Inflammatory macrophage treated with lipopolysaccharide for 4 hours (primary cell): ENCODE measurements at places on chromosomes 3 and 15.

- DNase-seq: no peak
Observed at GRCh38 chr15:83170474-83171165, 37.0 kb downstream of the HDGFL3 start.

GRCh38 chr3:23489300-23490158, 286.4 kb downstream of the UBE2E2 start:
- DNase-seq: peak; percentile 63

DNA sequence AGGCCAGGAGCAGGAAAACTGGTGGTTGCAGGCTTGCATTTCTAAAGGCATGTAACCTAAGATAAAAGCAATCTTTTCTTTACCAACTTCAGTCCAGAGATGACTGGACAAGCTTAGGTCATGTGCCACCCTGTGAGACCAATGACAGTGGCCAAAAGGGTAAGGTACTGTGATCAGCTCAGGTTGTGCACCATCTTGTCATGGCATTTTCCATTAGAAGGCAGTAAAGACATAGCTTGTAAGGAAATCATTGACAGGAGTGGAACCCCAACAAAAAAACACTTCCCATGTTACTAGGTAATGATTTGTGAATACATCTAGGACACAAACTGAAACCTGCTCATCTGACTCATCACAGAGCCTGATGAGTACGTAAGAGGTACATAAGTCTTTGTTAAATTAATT, 35.2 kb downstream of the SSR3 start:
- no peak for DNase-seq

- DNase-seq: no peak
Observed at GRCh38 chr3:128449111-128449638, 17.5 kb downstream of the DNAJB8 start.
